CD4-positive, alpha-beta memory T cell (primary cell): ENCODE measurements at places on chromosomes 1 and 21.

- DNase-seq = no peak
These were observed 44.0 kb upstream of the FMO2 start for GRCh38 chr1:171140956-171141687.

DNA sequence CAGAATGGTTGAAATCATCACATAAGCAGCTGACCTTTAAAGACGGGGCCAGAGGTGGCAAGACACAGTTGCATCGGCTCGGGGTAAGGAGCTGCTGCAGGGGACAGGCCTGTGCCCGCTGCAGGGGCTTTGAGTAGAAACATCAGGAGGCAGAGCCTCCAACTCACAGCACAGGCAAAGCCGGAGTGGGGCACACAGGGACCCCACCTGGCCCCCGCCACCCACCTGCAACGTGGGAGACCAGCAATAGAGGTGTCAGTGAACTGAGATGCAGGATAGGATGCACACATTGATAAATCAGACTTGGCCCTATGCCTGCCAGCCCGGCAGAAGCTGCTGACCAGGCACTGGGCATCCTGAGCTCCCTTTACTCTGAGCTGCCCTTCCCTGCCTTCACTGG, 257.2 kb downstream of the NPHP4 start:
- no peak for DNase-seq

- no peak for DNase-seq
These were observed 84.9 kb downstream of the KIF14 start for GRCh38 chr1:200535605-200536004.

- DNase-seq = no peak
These were observed 58.0 kb downstream of the DDX20 start for GRCh38 chr1:111813440-111814304.

- no peak for DNase-seq
These were observed 2.2 kb downstream of the CAMK1G start for GRCh38 chr1:209585672-209586071.

- no peak for DNase-seq
These were observed 309.4 kb downstream of the BRINP3 start for GRCh38 chr1:190168116-190168892.

- no peak for DNase-seq
These were observed 6.2 kb downstream of the RNPEP start for GRCh38 chr1:201988601-201989000.

DNA sequence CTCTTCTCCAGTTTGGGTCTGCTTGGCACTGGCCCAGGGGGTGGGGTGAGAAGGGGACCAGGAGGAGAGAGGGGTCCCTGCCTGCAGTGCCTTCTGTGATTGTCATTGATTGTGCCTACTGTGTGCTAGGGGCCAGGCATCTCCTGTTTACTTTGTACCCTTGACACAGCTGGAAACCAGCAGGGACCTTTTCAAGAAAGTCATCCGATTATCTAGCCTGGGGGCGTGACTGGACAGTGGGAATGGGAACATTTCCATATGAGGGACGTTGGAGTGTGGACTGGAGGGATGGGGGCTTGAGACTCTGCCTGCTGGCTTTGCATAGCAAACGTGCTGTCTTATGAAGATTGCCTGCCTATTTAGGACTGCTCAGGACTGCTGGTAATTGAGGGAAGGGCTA, 19.8 kb upstream of the DMBX1 start:
- DNase-seq = no peak

DNA sequence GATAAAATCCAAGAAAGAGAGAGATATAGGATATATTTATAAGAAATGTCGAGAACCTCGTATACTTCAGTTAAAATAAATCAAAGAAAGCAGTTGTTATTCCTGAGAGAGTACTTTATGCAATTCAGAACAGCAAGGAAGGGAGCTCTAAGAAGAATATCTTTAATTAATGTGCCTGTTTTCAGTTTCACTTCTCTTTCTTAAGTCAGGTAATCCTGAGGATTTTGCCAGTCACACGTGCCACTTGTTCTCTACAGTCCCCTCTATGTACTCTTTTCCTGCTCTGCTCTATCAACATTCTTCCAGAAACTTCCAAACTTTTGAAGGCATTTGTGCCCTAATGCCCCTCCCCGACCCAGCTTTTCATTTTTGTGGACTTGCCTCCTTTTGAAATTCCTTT, 211.9 kb downstream of the AKT3 start:
- DNase-seq = no peak

- DNase-seq = no peak
These were observed 59.9 kb upstream of the ERRFI1 start for GRCh38 chr1:8086055-8086454.
